Thymus (tissue), 14 donors: ENCODE measurements at places on chromosomes 1 and 21.

DNA sequence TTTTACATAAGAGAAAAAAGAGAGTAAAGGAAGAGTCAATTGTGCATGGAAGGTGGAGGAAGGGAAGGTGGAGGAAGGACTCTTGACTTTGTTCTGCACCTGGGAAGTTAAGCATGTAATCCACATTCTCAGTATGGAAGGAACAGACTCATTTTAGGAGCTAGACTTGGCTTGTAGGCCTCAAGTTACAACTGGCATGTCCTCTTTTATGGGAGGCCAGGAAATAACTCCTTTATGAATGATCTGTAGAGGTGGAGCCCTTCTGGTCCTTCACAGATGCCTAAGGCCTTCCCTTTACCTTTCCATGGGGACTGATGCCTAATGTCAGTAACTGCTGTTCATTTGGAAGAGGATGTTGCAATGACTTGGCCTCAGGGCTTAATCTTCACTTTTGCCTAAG lies 29.4 kb upstream of the CCSAP start:
- DNase-seq, result no peak
- no peak overlapping the region for H3K27ac ChIP-seq
- H3K4me1 ChIP-seq, result no peaks in the 10 kb centered on the region
- H3K4me3 ChIP-seq, result no peak overlapping the region
- no peaks in the 10 kb centered on the region for H3K36me3 ChIP-seq

- H3K27ac ChIP-seq, result no peak overlapping the region
- no peaks in the 10 kb centered on the region for H3K4me1 ChIP-seq
- no peaks in the 10 kb centered on the region for H3K36me3 ChIP-seq
- H3K4me3 ChIP-seq, result no peak overlapping the region
- peaks cover 63% of the 10 kb centered on the region for H3K27me3 ChIP-seq
- DNase-seq, result no peak
These were observed 7.2 kb upstream of the ACTRT2 start for GRCh38 chr1:3014050-3014440.

- no peaks in the 10 kb centered on the region for H3K36me3 ChIP-seq
- no peak for DNase-seq
- peaks cover 50% of the 10 kb centered on the region for H3K4me1 ChIP-seq
- no peak overlapping the region for H3K4me3 ChIP-seq
- no peak overlapping the region for H3K27ac ChIP-seq
These were observed 12.5 kb downstream of the POLR3GL start for GRCh38 chr1:145977016-145977415.

GRCh38 chr1:15027515-15027986 lies 126.0 kb upstream of the TMEM51 start:
- H3K4me3 ChIP-seq, result no peak overlapping the region
- no peak for DNase-seq
- no peaks in the 10 kb centered on the region for H3K4me1 ChIP-seq
- no peak overlapping the region for H3K27ac ChIP-seq

DNA sequence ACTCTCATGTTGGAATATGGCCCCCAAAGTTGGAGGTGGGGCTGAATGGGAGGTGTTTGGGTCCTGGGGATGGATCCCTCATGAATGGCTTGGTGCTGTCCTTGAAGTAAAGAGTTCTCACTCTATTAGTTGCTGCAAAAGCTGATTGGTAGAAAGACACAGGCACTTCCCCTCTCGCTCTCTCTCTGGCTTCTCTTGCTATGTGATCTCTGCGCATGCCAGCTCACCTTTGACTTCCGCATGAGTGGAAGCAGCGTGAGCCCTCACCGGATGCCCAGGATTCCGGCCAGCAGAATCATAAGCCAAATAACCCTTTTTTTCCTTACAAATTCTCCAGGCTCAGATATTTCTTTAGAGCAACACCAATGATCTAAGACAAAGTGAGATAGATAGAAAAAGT lies 20.9 kb upstream of the CCSAP start:
- no peak overlapping the region for H3K27ac ChIP-seq
- DNase-seq, result no peak
- H3K4me1 ChIP-seq, result no peaks in the 10 kb centered on the region
- no peak overlapping the region for H3K4me3 ChIP-seq

DNA sequence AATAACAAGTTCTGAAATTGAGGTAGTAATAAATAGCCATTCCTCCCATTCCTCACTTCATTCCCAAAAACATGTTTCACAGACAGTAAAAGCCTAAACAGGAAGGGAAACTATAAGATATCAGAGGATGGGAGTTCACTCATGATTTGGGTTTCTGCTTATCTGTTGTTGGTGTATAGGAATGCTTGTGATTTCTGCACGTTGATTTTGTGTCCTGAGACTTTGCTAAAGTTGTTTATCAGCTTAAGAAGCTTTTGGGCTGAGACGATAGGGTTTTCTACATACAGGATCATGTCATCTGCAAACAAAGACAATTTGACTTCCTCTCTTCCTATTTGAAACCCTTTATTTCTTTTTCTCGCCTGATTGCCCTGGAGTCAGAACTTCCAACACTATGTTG lies 26.0 kb upstream of the POFUT2 start:
- no peak overlapping the region for H3K27ac ChIP-seq
- H3K4me3 ChIP-seq, result no peak overlapping the region
- no peaks in the 10 kb centered on the region for H3K36me3 ChIP-seq

GRCh38 chr1:243315893-243316292 lies 60.1 kb downstream of the SDCCAG8 start:
- H3K36me3 ChIP-seq, result peaks cover 4% of the 10 kb centered on the region
- H3K4me3 ChIP-seq, result no peak overlapping the region
- no peak for DNase-seq
- no peaks in the 10 kb centered on the region for H3K4me1 ChIP-seq
- no peak overlapping the region for H3K27ac ChIP-seq

DNA sequence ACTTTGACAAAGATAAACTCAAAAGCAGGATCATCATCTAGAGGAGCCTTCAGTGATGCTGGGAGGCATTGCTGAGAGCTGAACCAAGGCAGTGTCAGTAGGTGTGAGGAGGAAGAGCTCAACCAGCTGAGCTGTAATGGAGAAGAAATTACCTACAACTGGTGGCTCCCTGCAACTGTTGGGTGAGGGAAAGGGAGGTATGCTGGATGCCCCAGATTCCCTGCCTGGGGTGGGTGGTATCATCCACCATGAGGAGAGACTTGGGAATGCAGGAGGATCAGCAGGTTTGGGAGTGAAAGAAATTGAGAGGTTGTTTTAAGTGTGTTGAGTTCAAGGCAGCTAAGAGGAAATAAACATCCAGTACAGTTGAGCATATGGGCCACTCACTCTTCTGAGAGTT lies 199.8 kb downstream of the DNM3 start:
- no peak for DNase-seq
- no peaks in the 10 kb centered on the region for H3K27me3 ChIP-seq
- no peak overlapping the region for H3K4me3 ChIP-seq
- no peaks in the 10 kb centered on the region for H3K4me1 ChIP-seq
- no peak overlapping the region for H3K27ac ChIP-seq
- no peaks in the 10 kb centered on the region for H3K36me3 ChIP-seq

DNA sequence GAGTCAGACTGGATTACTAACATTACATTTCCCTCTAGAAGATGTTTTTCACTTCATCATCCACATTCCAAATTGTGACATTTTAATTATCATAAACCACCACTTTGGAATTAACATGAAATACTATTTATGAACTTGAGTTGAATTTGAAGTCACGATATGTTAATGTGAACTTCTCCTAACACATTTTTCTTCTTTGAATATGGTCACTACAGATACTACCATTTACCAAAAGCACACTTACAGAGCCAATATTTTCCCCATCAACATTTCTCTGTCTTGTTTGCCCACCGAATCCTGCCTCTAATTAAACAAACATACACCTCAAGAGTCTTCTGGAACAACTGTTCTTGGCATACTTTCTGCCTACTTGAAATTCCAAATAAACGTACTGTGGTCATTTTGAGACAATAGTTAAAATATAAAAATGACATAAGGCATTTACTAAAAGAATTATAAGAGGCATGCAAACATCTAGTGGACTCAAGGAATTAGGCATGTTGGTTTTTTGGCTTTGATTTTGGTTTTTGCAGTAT lies 177.4 kb downstream of the AKT3 start:
- no peak overlapping the region for H3K4me3 ChIP-seq
- H3K4me1 ChIP-seq, result no peaks in the 10 kb centered on the region
- peaks cover 4% of the 10 kb centered on the region for H3K36me3 ChIP-seq
- H3K27ac ChIP-seq, result no peak overlapping the region

GRCh38 chr1:187516874-187517273 lies 688.1 kb downstream of the PLA2G4A start:
- H3K27me3 ChIP-seq, result no peaks in the 10 kb centered on the region
- no peak overlapping the region for H3K27ac ChIP-seq
- no peak for DNase-seq
- H3K4me3 ChIP-seq, result no peak overlapping the region

DNA sequence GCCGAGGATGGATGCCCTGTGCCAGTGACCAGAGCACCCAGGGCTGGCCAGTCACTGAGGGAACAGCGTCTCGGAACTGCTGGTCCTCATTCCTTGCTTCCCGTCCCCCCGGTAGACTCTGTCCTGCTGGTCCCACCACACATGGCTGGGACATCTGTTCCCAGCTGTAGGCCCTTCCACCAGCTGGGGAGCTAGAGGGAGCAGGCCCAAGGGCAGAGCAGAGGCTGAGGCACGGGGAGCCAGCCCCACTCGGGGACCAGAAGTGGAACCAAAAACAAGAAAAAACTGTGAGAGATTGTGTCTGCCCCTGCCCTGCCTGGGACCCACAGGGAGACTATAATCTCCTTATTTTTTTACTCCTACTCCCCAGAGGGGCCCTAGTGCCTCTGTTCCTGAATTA lies 23.8 kb downstream of the ATP8B2 start:
- peaks cover 4% of the 10 kb centered on the region for H3K4me1 ChIP-seq
- H3K27me3 ChIP-seq, result peaks cover 25% of the 10 kb centered on the region
- DNase-seq, result no peak
- peaks cover 42% of the 10 kb centered on the region for H3K36me3 ChIP-seq
- H3K27ac ChIP-seq, result no peak overlapping the region
- no peak overlapping the region for H3K4me3 ChIP-seq

DNA sequence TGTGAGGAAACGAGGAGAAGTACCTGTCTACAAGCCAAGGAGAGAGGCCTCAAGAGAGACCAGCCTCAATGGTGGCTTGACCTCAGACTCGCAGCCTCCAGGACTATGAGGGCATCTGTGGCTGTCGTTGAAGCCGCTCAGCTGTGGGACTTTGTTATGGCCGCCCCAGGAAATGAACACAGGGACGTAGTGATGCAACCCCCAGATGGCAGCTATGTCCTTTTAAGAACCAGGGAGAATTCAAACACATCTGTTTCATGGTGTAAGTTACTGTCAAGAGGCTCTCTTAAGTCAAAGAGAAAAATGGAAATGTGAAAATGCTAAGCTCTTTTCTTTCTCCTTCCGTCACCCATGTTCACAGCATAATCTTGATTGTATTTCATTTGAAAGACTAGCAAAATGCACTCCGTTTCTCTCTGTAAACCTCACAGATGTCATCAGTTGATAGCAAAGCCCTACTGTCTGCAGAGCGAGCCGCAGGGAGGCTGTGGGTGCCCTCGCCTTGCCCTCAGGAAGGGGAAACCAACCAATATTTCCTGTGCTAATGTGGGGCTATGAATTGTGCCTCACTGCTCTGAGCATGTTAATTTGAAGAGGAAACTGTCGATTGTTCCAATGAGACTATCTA lies 21.3 kb downstream of the UBASH3A start:
- H3K4me1 ChIP-seq, result peaks cover 57% of the 10 kb centered on the region
- DNase-seq, result peak; percentile 75
- no peak overlapping the region for H3K4me3 ChIP-seq
- peak overlapping the region; percentile 96 for H3K27ac ChIP-seq

GRCh38 chr1:90295534-90295933 lies 300.6 kb downstream of the ZNF326 start:
- H3K27me3 ChIP-seq, result no peaks in the 10 kb centered on the region
- H3K4me3 ChIP-seq, result no peak overlapping the region
- no peak for DNase-seq
- no peak overlapping the region for H3K27ac ChIP-seq
